ENCODE measurements at places on chromosomes 4 and X.

DNA sequence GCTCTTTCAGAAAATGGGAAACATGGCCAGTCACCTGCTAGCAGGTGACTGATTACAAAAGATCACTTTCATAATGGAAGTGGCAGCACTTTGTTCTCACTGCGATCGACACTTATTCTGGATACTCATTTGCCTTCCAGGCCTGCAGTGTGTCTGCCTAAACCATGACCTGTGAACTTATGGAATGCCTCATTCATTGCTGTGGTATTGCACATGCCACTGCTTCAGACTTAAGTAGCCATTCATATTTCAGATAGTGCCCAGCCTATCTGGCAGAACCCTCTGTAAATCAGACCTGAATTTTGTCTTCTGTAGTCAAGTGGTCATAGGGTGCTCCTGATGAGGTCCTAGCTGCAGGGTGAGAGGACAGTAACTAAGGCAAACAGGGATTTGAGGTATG is 23.3 kb upstream of the MGST2 start:
- DNase-seq = no peak

GRCh38 chrX:42948723-42949657 is 171.0 kb upstream of the PPP1R2C start:
- DNase-seq = no peak

- peak; percentile 81 for DNase-seq
Measured at GRCh38 chrX:40647307-40648197, at the start of gene CXorf38. CXorf38 (minus strand) TSS chrX:40647561; CDS start chrX:40647520, 41 bp downstream.

- DNase-seq = no peak
Measured at GRCh38 chrX:31245714-31246113, 173.9 kb upstream of the FTHL17 start.

GRCh38 chrX:150567645-150568319 is 639 bp upstream of the MTM1 start:
- DNase-seq = no peak

DNA sequence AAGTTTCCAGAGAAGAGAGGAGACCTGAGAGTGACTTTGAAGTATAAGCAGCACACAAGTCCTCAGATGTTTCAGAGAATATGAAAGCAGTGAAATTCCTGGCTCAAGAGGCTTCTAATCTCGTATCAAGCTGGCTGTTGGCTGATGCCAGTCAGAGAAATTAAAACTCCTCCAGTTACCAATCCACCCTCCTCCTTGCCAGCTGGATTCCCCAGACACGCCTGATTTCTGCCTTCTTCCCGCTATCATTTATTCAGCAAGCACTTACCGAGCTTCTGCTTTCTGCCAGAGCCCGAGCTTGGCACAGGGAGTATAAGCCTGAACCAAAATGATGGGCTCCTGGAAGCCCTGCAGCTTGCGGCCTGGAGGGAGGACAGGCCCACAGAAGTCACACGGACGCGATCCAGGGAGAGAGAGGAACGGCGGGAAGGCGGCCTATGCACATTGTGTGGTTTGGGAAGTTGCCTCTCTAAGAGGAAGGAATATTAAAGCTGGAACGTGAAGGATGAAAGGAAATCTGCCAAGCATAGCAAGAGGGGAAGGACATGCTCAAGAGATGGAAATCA is 102.4 kb upstream of the TBL1X start:
- DNase-seq = no peak

DNA sequence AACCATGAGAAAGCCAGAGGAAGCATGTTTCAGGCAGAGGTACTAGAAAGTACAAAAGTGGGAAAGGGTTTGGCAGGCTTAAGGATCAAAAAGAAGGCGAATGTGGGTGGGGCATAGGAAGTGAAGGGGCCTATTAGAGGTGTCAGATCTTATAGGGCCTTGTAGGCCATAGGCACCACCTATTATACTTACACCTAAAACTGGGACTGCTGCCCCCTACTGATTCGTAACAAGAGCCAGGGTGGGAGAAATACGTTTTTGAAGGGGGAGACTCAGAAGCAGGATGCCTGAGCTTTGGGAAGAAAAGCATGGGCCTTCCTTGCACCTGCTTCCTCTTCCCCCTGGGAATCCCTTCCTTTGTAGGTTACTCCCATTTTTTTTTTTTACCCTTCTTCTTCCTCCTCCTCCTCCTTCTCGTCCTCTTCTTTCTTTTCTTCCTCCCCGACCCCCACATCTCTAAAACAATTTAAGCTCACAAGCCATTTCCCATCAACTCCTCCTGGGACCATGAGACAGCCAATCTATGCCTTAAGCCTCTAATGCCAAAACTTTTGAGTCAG is 40.7 kb upstream of the GPC3 start:
- no peak for DNase-seq

- no peak for DNase-seq
Measured at GRCh38 chr4:17317526-17317925, 194.4 kb downstream of the QDPR start.

GRCh38 chr4:970854-971520 is 2.4 kb downstream of the DGKQ start:
- DNase-seq = no peak

- DNase-seq = no peak
Measured at GRCh38 chrX:76538860-76539259, 111.3 kb downstream of the MAGEE1 start.

- no peak for DNase-seq
Measured at GRCh38 chr4:178470996-178471784, 1029.0 kb upstream of the AGA start.

GRCh38 chrX:12292996-12293765 is 154.9 kb downstream of the FRMPD4 start:
- DNase-seq = no peak

DNA sequence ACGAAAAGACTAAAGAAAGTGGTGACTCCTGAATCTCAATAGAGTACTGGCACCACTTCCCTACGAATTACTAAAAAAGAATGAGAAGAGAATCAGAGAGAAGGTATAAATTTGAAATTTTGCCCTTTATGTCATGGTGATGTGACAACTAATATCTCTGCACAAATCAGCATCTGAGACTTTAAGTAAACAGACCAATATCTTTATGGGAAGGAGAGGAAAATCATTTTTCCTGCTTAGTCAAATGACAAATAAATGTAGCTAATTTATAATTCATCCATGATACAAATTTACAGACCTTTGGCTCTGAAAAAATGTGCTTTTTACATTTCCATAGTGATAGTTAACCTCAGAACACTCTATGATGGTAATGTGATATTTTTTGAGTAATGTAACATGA is 424.8 kb upstream of the EPHA5 start:
- DNase-seq = no peak

DNA sequence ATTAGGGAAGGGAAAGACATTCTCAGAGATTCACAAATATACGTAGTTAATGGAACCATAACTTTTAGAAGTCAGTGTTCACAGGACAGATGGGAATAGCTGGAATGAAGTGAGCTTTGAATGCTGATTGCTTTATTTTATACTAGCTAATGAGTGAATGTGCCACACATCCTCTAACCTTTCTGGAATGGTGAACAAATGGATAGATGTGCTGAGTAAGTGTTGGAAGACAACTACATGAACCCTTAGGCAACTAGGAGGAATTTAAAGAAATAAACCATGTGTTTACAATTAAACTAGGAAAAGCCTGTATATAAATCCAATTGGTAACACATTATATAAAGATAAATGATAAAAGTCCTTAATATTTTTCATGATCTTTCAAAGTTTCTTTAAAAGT is 91.6 kb upstream of the LIMCH1 start:
- no peak for DNase-seq

GRCh38 chr4:150583287-150584110 is 1.5 kb downstream of the MAB21L2 start:
- no peak for DNase-seq

GRCh38 chr4:7763788-7764187 is 175.9 kb downstream of the AFAP1 start:
- DNase-seq = no peak

- no peak for DNase-seq
Measured at GRCh38 chr4:54548098-54548620, 109.6 kb upstream of the KIT start.

DNA sequence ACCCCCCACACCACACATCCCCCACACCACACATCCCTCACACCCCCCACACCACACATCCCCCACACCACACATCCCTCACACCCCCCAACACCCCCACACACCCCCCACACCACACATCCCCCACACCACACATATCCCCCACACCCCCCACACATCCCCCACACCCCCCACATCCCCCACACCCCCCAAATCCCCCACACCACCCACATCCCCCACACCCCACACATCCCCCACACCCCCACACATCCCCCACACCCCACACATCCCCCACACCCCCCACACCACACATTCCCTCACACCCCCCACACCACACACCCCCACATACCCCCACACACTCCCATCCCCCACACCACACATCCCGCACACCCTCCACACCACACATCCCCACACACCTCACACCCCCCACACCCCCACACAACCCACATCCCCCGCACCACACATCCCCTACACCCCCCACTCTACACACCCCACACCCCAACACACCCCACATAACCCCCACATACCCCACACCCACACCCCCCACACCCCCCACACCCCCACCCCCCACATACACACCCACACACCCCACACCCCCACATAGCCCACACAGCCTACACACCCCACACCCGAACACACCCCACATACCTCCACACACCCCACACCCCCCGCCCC is 172.9 kb downstream of the DCLK2 start:
- no peak for DNase-seq

GRCh38 chrX:115390078-115390477 is 100.6 kb downstream of the LUZP4 start:
- DNase-seq = no peak

DNA sequence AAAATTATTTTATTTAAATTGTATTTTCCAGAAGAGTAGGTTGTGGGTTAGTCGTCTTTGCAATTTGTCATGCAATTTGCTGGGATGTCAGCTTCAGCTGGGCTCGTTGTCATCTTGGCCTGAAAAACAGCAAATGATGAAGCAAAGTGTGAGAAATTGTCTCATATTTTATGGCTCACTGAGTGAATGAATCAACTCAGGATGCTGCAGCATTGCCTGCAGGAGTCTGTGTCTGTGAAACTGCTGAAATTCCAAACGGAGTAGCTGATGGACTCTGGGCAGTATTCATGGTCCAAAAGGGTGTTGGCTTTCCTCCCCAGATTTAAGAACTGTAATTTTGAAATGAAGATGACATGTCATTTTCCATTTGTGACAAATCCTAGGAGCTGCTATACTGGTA is 37.2 kb downstream of the CXCL8 start:
- no peak for DNase-seq

DNA sequence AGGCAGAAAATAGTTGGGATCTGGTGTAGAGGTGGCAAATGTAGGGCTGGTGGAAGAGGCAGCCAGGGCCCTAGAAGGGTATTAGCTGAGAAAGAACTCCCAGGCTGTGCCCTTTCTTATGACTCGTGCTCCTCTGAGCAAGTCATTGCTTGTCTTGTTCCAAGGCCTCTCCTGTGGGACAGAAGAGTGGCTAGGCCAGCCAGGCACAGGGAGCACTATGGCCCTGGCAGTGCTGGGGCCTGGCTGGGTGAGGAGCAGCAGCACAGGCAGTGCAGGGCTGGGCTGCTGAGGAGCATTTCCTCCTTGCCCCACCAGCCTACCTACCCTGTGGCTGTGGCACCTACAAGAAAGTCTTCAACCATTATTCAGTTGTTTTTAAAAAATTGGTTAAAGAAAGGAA is 298.5 kb upstream of the NR3C2 start:
- no peak for DNase-seq

DNA sequence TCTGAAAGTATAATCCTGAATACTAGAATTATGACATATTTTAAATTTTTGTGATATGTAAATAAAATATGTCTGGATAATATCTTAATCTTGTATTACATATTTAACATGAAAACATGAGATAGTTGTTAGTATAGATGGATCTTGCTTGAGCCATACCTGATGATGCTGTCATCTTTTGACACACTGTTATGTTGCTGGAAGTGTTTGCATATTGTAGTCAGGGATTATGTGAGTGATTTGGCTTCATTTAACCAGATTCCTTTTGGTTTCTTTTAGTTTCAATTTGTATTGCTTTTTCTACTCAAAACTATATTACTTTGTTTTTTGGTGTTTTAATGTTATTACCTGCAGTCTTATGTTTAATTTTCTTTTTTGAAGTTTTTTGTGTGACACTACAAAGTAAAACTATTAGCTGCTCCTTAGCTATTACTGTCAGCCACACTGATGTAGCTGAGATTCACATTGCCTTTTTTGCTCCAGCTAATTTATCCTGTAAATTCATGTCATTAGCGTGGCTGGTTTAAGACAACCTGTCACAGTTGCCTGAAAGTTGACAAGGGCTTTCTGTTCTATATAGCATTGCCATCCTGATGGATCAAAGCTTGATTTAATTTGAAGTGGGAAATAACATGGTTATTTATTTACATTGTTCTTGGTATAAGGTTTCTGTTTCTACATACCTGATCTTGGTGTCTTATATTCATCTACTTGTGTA is 33.7 kb downstream of the METAP1 start:
- DNase-seq = no peak

- peak; percentile 66 for DNase-seq
Measured at GRCh38 chr4:120049732-120050494, 16.7 kb downstream of the MAD2L1 start.

- DNase-seq = no peak
Measured at GRCh38 chrX:123330229-123330942, 146.3 kb downstream of the GRIA3 start.

GRCh38 chrX:120299928-120300327 is 11.3 kb downstream of the TMEM255A start:
- no peak for DNase-seq

- DNase-seq = no peak
Measured at GRCh38 chrX:25742334-25742733, 395.8 kb upstream of the MAGEB18 start.

DNA sequence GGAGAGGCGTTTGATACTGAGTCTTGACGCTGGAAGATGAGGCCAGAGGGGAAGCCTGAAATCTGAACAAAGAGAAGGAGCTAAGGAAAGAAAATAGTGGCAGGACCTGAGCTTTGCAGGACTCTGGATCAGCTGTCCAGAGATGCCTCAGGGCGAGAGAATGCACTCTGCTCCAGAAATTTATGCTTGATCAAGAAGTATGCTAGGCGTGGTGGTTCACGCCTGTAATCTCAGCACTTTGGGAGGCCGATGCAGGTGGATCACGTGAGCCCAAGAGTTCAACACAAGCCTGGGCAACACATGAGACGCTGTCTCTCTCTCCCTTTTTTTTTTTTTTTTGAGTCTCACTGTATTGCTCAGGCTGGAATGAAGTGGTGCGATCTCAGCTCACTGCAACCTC is 1.9 kb downstream of the TRIM75 start:
- no peak for DNase-seq

- DNase-seq = no peak
Measured at GRCh38 chrX:71616672-71617529, 1.4 kb downstream of the CXCR3 start.

- DNase-seq = no peak
Measured at GRCh38 chr4:39657465-39657864, 18.8 kb upstream of the SMIM14 start.

DNA sequence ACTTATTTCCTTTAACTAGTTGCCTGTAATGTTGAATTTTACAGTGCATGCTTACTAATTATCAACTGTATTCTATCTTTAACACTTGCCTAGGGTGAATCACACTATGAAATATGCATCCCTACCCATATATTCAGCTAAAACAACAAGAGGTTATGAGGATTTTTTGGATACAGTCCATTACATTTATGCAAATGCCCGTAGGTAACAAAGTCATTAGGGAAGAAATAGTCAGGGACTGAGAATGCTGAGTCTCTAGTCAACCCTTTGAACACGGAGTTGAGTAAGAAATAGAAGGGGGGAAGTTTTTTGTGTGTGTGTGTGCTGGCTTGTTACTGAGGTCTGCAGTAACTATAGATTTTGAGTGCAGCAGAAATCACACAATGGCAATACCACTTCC is 26.1 kb upstream of the CBLL2 start:
- no peak for DNase-seq
